ENCODE measurements at places on chromosomes 4 and X. TPM values are rescaled to one million over a fixed set of nuclear protein-coding genes. Genes with fewer than 3 reads are reported as not detected.

DNA sequence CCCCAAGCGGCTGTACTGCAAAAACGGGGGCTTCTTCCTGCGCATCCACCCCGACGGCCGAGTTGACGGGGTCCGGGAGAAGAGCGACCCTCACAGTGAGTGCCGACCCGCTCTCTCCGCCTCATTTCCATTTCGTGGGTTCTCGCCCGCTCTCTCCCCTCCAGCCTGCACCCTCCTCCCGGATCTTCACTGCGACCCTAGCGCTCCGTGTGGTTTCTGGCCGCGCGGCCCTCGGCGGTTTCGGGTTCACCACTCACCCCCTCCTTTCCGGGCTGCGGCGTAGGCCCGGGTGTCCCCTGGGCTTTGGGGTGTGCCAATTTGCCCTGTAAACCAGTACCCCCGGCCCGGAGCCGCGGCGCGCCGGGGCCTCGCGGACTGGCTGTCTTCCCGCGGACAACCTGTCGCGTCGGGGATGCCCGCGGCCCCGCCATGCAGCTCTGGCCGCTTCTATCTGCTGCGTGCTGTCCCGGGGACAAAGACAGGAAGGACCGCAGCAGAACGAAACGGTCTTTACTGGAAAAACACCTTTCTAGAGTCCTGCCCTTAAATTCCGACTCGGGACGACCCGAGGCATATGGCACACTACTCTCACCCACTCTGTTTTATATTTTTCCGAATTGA is 737 bp downstream of the FGF2 start:
- peak; percentile 52 for DNase-seq

DNA sequence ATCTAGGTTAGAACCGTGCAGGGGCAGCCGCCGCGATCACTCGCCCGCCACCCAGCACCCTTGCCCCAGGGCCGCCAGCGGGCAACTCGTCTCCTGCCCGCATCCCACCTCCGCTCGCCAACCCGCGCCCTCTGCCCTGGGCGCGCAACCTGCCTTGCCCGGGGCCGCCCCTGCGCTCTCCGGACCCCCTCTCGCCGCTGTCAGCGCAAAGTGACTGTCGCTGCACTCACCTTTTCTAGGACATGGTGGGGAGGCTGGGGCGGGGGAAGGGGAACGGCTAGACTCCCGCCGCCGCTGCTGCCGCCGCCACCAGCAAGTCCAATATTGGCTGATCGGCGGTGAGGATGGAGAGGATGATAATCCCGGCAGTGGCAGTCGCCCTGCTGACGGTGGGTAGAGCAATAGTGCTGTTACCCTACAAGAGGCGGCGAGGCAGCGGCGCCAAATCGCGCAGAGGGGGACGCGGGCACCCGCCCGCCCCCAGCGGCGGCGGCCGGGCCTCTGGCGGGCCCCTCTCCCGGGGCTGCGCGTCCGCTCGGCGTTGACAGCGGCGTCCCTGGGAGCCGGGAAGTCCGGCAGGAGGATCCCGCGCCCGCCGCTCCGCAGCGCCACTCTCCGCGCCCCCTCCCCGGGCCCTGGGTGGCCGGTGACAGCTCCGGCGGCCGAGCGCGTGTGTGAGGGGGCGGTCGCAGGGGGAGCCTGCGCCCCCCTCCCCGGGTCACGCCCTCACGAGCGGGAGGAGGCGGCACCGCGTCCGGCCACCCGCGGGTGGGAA is 2.3 kb upstream of the NR3C2 start:
- DNase-seq = no peak

Gene RAB40A
- 0.15 TPM for total RNA-seq

Gene LRIT3
- total RNA-seq = 0.19 TPM
